ENCODE measurements at places on chromosomes 7 and 10.

GRCh38 chr7:15525652-15526263 lies 36.1 kb downstream of the AGMO start:
- no peak for DNase-seq

GRCh38 chr7:50818324-50818723 lies 35.6 kb upstream of the GRB10 start:
- no peak for DNase-seq

DNA sequence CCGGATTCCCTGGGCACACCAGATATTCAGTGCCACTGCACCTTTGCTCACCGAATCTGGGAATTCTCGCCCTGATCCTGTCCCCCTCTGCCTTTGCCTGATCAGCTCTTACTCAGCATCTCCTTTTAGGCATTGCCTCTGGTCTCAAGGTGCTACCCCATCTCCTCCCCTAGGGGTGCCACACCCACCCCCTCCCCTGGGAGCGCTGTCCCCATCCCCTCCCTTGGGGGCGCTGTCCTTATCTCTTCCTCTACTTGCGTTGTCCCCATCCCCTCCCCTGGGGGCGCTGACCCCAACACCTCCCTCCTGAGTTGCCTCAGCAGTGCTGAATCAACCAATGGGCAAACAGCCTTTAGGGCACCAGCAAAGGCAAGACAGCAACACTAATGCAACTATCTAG lies 686.9 kb upstream of the FOXK1 start:
- peak; percentile 4 for DNase-seq

- peak; percentile 23 for DNase-seq
Observed at GRCh38 chr10:43361547-43362190, 9.8 kb upstream of the FXYD4 start.

DNA sequence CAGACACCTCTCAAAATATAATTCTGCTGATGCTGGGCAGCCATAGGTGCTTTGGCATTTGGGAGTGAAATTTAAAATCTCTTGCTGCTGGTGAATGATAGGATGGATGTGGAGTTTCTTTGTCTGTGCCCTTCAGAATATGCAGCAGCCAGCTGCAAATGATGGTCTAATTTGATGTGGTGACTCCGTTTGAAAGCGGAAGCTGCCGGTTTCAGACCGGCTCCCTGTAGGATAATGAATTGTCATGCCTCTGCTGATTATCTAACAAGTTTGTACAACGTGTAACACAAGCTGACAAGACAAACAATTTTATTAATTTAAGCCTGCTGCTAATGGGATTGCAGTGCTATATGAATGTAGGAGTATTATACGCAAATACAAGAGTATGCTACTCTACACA lies 103.5 kb downstream of the SND1 start:
- no peak for DNase-seq

DNA sequence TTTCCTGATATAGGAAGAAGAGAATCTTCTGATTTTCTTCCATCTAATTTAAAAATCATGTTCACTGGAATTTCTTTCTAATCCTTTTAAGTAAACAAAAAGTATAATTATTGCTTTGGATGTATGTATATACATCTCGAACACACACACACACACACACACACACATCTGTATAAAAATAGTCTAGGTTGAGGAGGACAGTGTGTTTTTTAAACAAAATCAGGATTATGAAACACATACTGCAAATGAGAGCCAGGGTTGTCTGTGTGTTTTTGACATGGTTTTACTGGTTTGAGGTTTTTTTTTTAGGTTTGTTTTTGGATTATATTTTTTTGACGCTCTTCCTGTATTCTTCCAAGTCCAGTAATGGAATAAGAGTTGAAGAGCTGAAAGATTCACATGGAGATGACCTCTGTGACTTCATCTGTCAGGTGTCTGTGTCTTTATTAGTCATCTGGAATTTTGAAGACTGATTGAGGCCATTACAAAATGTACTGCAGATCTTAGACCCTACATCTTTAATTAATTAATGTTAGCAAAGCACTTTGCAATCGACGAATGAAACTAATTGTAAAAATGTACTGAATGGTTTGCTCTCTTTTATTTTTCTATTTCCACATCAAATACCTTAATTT lies 237.1 kb downstream of the SUGCT start:
- no peak for DNase-seq

DNA sequence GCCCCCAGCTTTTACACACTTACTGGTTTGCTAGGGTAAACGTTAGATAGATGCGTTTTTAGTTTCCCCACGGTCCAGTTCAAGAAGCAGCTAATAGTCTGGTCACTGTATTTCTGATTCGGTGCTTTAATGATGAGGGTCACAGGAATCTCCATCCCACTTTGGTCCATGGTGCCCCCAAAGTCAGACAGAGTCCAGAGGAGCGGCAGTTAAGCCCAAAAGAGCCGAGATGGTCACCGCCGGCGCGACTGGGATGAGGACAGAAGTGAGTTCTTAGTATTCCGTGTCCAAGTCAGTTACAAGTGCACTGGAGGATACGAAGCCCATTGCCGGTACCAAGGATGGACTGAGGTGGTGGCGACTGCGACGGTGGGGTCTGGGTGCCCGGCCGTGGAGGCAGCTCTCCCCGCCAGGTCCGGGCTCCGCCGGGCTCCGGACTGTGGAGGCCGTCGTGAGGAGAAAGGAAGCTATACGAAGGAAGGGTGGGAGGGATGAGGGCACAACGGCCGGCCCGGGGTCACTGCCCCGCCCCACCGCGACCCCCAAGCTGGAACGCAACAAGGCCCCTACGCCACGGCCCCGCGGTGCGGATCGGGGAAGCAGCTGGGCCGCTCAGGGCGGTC lies 663 bp downstream of the HERPUD2 start:
- no peak for DNase-seq

DNA sequence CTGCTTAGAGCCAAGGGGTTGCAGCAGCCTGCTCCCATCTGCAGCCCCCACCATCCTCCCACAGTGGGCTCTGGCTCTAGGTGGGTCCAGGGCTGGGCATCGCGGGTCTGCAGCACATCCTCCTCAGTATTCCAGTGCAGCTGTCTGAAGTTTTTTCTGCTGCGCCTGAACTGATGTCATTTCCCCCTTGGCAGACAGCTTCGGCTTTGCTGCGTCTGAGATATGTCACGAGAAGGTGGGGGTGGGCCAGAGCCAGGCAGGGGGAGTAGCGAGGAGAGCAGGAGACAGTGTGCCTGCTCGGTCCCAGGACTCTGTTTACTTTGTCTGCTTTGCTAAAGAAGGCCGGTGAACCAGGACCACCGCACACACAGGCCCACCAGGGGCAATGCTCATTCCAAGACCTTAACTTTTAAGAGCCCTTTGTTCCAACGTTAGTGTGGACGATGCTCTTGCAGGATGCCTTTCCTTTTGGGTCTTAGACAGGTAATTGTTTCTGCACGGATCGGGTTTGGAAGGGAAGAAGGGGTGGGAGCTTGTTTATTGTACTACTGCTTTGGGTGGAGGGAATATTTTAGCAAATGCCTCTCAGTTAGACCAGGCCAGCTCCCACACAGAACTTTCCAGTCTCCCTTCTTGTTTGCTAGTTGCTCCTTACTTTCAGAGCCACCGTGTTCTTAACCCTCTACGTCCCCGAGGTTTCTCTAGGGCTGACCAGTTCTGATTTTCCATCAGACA lies 32.4 kb downstream of the WBP1L start:
- no peak for DNase-seq

DNA sequence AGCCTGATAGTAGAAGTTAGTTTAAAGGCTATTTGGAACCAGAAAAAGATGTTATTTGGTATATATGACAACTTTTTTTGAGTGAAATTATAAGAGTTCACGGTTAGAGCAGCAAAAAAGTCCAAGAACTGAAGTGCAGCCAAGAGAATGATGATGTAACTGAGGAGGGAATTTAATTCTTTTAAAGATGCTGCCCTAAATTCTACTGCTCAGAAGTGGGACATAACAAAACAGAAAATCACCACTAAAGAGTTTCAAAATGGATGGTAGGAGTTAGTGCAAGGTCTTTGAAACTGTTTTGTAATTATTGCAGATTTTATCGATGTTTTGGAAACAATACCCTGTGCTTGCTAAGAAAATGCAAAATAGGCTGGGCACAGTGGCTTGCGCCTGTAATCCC lies 6.5 kb downstream of the SAMD8 start:
- DNase-seq = peak; percentile 23

DNA sequence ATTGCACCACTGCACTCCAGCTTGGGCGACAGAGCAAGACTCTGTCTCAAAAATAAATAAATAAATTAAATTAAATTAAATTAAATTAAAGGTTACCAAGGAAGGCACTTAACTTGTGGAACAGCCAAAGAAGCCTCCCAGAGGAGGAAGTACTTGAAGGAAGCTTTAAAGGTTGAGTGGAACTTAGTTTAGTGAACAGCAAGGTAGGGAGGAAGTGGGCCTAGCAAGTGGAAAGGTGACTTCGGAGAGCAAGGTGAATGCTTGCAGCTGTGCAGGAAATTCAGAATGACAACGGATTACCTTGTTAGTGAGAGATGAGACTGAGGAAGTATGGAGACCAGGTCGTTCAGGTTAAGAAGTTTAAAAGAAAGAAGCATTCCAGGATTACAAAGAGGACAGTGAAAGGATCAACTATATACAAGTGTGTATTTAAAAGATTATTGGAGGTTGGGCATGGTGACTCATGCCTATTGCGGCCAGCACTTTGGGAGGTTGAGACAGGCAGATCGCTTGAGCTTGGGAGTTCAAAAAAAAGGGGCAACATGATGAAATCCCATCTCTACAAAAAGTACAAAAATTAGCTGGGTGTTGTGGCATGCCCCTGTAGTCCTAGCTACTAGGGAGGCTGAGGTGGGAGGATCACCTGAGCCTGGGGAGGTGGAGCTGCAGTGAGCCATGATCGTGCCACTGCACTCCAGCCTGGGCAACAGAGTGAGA lies 12.8 kb upstream of the RPEL1 start:
- DNase-seq = no peak

DNA sequence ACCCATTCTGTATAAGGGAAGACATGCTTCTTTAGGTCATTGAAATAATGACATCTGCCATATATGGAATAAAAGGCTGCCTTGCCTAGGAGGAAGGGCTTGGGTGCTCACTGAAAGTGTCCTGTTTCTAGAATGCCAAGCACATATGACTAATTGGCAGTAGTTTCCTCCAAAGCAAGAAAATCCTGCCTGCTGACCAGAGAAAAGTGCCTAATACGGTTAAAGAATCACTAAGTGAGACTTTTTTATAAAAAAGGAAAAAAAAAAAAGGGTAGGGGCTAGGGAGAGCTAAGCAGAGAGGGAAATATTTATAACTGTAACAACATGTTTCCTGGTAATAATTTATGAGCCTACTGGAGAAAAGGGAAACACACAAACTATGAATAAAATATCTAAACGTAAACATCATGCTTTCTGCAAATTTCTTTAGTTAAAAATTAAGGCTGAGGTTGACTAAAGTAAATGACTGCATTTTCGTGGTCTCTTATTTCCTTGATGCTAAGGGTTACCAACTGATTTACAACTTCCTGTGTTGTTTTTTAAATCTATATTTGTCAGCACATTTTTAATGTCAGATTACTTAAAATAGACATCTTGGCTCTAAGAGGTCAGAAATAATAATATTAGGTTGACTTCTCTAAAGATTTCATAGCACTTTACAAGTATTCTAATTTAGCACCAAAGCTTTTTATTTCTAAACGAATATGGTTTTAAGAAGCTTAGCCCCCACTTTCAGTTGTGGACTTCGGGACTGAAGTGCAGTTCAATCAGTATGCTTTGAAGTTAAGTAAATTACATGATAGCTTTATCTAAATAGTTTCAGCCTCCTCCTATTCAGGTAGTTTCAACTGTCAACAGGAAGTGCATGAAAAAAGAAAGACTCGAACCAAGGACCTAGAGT lies 89.6 kb downstream of the CABCOCO1 start:
- DNase-seq = peak; percentile 50

DNA sequence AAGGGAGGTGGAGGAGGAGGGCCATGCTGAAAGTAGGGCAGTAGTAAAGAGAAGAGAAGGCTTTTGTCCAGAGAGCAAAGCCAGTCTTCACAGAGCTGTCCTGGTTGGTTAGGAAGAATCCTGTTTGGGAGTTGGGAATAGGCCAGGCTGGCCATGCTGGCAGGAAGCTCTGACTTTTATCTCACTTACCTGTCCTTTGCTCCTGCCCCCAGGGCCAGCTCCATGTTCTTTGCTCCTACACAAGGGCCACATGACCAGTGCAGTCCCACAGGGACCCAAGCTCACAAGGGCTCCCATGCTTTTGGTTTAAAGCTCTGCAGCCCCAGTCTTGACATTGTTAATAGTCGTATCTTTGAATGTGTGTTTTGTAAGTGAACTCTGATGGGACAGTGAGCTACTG lies 161.6 kb upstream of the KMT2E start:
- DNase-seq = no peak

- DNase-seq = peak; percentile 33
Observed at GRCh38 chr10:60208676-60209269, 180.9 kb downstream of the ANK3 start.

DNA sequence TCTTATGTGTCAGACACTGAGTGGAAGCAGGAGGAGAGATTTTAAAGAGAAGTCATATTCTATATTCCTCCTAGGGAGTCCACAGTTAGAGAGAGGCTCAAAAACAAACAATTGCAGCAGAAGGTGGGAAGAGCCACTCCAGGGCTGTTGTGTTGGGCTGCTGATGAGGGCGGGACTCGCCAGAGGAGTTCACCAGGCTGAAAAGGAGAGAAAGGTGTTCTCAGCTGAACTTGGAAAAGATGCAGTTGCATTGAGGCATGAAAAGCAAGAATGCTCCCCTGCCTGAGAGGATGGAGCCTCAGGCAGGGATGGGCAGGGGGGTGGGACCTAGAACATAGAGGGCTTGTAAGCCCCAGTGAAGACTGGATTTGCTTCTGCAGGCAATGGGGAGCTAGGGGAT lies 324.2 kb downstream of the CXCL12 start:
- no peak for DNase-seq

DNA sequence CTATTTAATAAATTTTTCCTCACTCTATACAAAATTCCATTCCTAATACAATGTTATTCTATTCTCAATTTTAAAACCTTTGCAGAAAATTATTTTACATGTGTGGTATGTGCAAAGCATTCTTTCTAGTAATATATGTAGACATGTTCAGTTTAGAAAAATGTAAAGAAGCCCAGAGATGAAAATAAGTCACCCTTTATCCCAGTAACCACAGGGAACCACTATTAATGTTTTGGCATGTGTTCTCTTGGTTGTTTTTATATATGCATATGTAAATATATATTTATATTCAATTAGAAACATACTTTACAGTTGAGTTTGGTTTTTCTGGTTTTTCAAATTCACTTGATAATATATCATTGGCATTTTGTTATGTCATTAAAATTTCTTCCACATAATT lies 14.8 kb upstream of the GLCCI1 start:
- no peak for DNase-seq

DNA sequence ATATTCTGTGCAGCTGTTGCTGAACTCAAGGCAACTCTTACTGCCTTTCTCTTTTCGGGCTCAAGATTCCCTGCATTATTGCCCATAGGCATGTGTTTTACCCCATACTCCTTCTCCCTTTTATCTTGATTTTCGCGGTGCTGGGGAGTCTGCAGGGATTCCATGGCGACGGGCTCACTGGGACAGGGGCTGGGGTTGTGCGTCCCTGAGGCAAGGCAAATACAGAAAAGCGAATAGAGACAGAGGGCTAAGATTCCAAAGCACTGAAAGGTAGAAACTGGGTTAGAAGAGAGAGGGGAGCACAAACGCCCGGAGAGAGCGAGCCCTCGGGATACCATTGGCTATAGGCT lies 519 bp upstream of the RPP38 start:
- DNase-seq = no peak
